ENCODE measurements at places on chromosomes 3 and 15.

- no peak for DNase-seq
Measured at GRCh38 chr15:99503411-99503810, 62.4 kb upstream of the MEF2A start.

DNA sequence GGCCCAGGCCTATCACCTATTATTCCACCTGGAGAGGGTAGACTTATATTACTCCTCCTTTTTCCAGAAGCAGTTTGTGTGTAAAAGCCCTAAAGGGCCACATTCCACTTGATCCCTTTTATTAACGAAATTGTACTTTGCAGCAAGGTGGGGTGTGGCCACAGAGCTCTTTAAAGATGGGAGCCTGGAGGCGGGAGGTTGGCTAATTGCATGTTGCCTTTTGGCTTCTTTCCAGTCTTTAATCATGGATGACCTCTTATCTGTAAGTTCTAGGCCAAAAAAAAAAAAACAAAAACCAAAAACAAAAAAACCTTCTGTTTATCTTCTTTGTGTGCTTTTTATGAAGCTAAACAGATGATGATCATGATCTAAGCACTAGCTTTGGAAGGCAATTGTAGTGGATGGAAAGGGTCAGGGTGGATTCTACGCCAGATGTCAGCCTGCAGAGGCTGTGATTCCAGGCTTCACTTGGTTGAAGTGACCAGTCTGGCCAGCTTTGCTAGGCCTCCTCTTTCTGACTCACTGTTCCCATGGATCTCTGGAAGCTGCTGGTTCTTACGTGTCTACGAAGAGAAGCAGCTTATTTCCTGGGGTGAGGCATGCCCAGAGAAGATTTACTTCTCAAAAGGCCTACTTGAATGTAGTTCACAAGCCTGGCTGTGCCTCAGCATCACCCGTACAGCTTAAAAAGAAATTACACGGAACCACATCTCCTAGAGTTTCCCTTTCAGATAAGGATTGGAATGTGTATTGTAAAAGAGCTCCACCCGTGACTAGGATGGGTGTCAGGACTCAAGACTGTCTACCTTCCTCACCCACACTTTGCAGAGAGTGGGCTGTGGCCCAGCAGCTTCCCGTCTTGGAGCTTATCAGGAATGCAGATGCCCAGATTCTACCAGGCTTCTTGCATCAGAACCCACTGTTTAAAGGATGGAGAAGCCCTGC lies 330.9 kb upstream of the C2CD4B start:
- no peak for DNase-seq

DNA sequence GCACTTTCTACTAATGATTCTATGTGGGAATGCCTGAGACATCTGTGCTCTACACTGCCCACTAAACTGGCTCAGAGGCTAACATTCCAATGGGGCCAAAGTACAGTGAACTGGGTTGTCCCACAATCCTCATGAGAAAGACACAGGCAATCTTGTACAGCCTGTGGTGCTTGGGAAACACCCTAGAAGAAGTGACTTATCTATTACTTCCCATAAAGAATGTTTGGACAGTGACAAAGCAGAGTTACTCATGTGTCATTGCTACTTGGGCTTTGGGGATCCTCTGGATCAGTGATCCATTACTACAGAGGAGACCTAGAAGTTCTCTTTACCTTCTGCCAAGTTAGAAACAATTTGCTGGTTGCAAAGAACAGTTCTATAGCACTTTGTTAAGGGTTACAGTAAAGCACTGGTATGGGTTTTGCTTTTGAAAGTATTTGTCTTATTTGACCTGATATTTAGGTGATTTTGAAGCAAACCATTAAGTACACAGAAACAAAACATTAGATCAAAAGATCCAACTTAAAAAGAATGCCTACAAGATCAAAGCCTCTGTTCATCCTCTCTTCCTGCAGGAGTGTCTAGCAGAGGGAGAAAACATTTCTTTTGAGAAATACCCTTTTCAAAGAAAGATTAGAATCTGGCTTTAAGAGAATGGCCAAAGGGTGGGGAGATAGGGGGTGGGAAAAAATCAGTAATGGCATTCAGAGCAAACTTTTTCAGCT lies 75.8 kb downstream of the CTNNB1 start:
- DNase-seq = no peak

DNA sequence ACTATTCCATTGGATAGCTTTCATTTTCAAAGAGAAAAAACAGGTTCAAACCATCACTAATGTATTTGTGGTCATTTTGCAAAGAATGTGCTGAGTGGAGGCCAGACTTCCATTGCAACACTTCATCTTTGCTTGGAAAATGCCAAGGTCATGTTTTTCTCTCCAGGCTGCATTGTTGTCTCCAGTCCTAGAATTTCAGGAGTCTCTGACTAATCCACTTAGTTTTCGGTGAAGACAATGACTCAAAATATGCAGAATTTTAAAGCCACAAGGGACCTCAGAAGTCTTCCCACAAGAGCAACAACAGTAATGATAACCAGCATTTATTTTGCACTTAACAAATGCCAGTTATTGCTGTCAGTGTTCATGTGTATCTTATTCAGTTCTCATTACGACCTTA lies 277.0 kb downstream of the RYR3 start:
- no peak for DNase-seq

DNA sequence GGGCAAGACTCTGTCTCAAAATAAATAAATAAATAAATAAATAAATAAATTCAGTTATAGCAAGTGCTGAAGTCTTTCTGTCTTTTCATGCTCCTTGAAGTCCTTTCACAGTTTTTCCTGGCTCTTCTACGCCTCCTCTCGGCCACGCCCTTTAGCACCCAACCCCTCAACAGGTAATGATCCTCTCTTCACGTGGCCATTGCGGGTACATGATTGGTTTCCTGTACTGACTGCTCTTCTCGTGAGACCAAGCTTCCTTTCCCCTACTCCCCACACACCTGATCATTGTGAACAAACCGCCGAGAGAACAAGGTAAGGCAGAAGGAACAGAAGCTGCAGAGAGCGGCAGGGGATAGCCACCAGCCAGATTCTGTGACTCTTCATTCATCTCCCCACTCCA lies 2.3 kb upstream of the ZNF774 start:
- DNase-seq = no peak

DNA sequence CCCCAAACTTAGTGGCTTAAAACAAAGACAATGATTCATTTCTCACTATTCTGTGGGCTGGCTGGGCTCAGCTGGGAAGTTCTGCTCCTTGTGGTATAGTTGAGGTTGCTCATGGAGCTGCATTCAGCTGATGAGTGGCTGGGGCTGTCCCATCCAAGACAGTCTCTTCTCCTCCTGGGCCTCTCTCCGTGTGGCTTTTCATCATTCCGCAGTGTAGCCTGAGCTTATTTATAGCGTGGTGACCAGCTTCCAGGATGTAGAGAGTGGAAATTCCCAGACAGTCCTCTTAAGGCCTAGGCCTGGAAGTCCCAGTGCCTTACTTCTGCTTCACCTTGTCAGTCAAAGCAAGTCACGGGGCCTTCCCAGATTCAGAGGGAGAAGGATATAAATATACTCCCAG lies 136.7 kb upstream of the DAZL start:
- DNase-seq = no peak

GRCh38 chr3:52681596-52681995 lies 4.1 kb downstream of the PBRM1 start:
- no peak for DNase-seq

- DNase-seq = no peak
Measured at GRCh38 chr3:122677216-122677615, 3.4 kb upstream of the PARP14 start.

DNA sequence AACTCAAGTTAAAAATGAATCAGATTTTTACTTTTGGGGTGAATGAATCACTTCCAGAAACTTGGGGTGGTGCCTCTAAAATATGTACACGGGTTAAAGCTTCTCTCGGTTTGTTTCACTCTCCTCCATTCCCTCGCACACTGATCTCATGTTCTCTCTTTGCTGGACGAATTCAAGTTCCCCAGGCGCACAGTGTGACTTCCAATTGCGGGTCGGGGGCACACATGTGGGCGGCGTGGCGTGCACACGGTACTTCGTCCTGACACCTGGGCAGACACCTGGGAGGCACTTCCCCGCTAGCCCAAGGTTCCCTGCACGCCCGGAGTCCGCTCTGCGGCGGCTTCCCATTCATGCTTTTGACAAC lies 692 bp downstream of the SCAANT1 start:
- DNase-seq = peak; percentile 28

DNA sequence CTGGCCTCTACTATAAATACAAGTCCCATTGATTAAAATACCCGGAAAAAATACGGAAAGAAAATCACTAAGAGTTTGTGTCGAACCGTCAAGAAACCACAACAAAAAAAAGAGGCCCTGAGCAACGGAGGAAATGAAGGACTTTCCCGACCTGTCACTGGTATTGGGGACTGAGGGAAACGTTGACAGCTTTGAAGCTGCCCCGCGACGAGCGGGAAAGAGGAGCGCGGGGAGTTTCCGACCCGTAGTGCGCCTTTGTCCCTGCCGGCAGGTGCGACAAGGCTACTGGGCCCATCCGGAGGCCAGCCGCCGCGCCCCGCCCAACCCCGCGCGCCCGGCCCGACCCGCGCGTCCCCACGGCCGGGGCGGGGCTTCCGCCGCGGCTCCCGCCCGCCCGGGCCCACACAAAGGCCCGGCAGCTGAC lies 416 bp downstream of the PBRM1 start:
- peak; percentile 79 for DNase-seq

DNA sequence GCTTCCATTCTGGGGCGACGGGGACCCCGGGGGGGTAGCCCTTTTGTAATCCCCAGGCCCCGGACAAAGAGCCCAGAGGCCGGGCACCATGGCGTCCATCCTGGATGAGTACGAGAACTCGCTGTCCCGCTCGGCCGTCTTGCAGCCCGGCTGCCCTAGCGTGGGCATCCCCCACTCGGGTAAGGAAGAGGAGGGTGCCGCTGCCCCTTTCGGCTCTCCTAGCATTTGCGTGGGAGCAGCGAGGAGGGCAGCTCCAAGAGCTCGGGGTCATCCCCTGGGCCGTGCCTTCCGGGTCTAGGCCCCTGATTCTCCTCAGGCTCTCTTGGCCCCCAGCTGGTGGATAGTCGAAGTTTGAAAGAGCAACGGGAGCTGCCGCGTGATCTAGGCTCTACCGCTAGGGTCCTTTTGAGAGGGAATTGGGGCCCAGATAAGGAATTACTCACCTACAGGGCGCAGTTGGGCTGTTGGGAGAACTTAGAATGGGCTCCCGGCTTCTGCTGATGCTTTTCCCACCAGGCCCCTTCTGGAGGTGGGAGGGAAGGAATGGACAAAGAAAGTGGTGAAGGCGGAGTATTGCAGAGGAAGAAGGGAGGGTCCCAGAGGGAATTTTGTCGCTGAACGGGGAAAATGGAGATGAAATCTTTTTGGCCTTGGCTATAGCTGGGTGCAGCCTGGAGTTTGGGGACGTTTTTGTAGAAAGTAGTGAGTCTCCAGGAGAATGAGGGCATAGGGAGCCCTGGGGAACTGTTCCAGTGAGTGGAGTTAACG lies 615 bp downstream of the VPS18 start:
- no peak for DNase-seq

GRCh38 chr15:42182328-42182886 lies 25.7 kb downstream of the VPS39 start:
- DNase-seq = no peak

DNA sequence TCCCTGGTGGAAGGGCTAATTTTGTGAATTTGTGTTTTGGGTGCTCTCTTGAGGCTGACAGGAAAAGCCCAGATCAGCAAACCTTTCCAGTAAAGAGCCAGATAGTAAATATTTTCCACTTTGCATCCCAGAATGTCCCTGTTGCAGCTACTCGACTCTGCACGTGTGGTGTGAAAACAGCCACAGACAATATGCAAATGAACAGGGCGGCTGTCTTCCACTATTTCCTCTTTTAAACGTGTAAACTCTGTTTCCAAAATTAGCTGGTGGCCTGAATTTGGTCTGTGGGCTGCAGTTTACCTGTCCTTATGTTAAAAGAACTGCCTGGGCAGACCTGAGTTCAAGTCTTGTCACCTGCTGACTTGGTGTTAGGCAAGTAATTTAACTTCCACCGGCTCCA lies 202.7 kb downstream of the EDEM1 start:
- DNase-seq = no peak

- no peak for DNase-seq
Measured at GRCh38 chr3:168267179-168267578, 171.5 kb upstream of the GOLIM4 start.

DNA sequence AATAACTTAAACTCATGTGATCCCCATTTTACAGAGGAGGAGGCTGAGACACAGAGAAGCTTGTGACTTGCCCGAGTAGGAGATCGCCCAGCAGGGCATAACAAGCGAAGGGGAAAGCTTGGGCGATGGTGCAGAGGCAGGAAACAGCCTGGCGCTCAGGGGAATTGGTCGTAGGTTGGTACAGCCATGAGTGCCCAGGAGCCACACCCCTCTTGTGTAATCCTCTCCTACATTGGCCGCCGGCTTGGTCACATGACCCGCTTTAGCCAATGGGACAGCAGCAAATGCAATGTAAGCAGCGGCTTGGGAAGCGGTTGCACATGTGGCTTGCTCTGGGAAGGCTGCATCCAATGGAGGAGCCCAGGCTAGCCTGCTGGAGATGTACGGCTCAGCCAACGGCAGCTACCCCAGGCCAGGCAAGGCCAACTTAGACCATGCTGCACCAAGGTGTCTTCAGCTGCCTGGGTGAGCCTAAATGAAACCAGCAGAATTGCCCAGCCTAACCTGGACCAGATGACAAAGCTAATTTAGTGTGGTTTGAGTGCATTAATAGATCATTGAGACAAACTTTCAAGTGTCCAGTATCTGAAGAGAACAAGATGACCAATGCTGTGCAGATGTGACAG lies 50.3 kb upstream of the SLC6A6 start:
- no peak for DNase-seq

DNA sequence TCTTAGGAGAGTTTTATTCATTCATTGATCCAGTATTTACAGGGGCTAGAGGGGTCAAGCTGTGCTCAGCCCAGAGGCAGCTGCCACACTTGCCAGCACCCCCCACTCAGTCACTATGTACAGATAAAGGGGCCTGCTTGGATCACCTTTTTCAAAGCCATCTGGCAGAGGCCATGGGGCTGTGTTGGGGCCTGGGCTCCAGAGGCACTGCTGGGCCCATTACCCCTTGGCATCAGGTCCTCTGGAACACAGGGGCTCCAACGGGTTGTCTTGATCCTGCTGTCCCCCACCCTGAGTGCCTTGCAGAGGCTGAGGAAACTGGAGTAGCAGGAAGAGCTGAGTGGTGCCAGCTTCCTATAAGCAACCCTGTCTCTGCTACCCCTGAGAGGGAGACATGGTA lies 43.9 kb downstream of the SEMA3G start:
- no peak for DNase-seq

DNA sequence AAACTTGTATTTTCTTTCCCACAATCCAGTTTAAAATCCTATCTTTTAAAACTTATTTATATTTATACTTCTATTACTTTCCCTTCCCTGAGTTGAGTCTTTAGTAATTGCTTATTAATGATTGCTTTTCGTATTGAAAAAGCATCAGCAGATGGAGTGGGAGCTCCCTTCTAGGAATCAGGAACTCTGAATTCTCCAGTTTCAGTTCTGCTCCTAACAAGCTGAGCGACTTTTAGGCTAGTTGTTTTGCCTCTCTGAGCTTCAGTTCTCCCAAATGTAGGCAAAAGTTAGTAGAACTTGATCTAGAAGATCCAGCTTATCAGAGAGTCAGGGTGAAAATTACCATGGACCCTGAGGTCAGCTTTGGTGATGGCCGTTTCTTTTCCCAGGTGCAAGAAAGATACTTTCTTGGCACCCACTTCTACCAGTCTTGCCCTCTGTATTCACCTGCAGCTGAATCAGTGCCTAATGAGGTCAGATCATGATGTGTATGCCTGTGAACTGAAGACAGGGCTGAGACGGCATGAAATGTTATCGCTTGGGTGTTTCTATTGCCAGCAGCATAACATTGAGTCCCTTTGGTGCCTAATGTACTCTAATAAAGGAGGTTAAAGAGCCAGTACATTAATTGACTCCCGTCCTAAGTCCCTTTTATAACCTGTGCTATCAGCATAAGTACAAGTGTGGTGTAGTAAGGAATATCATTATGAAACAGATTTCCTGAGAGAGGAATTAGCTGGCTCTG lies 194.5 kb upstream of the TBC1D5 start:
- DNase-seq = no peak
